Progenitor cell of endocrine pancreas (in vitro differentiated cells): ENCODE measurements at places on chromosomes 3 and 15. TPM values are rescaled to one million over a fixed set of nuclear protein-coding genes. Genes with fewer than 3 reads are reported as not detected.

- no peak for DNase-seq
Observed at GRCh38 chr15:39130556-39131379, 450.1 kb upstream of the THBS1 start.

DNA sequence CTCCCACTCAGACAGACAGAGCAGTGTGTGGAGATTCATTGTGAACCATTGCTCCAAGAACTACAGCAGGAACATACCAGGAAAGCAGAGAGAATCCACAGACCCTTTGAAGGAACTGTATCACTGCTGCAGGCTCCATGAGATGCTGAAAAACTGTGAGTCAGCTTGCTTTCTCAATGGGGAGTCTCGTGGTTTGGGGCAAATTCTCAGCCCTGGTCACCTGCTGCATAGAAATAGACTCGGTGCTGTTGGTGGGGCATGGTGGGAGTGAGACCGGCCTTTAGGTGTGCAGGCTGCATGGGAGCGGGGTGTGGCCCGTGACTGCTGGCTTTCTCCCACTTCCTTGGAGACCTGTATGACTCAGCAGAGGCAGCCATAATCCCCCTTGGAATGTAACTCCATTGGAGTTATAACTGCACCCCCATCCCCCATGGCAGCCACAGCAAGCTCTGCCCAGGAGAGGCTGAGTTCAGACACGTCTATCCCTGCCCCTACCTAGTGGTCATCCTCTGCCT, 35.6 kb downstream of the ALCAM start:
- DNase-seq, result no peak

GRCh38 chr3:141440942-141441341, 45.9 kb upstream of the RASA2 start:
- DNase-seq, result no peak

DNA sequence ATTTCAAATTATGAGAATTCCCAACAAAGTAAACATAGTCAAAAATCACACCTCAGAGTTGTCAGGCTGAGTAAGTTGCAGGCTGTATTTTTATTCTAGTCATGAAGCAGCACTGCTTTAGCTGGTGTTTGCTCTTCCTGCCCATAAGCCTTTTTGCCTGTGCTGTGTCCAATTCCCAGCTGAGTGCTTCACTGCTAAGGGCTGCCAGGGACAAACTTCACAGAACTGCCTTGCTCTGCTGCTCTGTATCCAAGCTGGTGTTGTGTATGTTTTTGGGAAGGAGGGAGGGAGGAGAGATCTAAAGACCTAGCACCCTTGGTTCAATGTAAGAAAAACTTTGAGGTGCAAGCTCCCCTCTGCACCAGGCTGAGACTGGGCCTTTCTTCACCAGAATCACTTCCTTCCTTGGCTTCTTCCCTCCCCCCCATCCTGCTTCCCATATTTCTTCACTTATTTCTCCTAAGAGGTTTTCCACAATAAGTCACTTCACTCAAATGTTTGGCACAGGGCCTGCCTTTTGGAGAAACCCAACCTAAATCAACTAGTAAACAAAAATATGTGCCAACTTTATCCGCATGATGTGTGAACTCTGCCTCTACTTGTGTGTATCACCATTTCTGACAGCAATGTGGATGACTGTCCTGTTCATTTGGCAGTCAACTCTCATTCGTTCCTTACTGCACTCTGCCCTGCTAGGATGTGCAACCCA, 156.1 kb downstream of the TBL1XR1 start:
- no peak for DNase-seq

GRCh38 chr3:98964784-98965183, 63.3 kb upstream of the DCBLD2 start:
- DNase-seq, result no peak

GRCh38 chr3:193347521-193348501, 30.7 kb downstream of the ATP13A5 start:
- DNase-seq, result no peak

DNA sequence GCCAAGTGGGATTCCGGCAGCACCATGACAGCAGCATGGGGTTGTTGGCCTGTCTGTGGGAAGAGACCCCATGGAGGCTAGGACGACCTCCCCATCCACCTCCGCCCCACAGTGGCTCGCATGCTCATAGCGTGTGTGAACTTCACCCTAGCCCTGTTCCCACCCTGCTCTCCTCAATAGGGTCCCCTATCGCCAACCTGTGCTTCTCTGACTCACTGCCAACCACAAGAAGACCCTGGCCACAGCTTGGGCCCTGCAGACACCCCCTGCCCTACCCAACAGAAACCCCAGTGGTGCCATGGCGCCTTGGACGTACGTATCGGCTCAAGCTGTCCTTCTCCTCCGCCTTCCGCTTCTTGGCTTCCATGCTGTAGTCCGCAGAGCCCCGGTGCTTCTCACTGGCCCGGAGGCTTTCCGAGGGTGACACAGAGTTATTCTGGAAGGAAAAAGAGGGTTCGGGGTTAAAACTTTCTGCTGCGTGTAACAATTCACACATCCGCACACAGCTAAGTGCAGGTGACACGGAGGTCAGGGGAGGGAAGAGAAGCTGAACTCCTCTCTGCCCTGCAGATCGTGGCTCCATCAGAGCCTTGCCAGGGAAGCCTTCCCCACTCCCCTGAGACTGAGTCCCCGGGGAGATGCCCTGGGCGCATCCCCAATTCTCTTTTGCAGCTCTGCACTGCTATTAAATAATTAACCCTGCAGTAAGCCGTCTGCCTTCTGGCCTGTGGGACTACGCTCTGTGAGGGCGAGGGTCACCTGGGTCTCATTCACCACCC, 37.3 kb downstream of the TLE3 start:
- DNase-seq, result no peak

- DNase-seq, result no peak
Observed at GRCh38 chr3:41629072-41629471, 332.8 kb downstream of the ULK4 start.

- DNase-seq, result no peak
Observed at GRCh38 chr15:100932676-100933348, 13.7 kb downstream of the LRRK1 start.

- DNase-seq, result peak; percentile 65
Observed at GRCh38 chr15:75842722-75843677, at the start of gene UBE2Q2. Gene UBE2Q2 (plus strand): TSS chr15:75843447. CDS start chr15:75843667, 220 bp downstream.

- no peak for DNase-seq
Observed at GRCh38 chr15:38720893-38721567, 156.4 kb upstream of the RASGRP1 start.

DNA sequence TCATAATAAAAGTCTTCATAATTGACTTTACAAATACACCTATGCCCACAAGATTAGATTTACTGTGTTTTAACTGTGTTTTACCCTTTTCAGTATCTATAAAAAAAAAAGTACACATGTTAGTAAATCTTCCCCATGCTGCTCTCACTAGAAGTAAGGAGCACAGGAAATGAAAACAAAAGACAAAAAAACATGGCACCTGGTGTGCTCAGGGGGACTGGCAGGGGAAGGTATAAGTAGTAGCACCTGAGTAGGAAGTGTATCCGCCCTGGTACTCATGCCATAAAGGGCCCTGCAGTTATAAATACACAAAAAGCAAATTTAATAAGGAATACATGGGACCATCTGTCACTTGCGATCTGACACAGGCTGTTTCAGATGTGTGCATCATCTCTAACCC, 8.9 kb upstream of the ALDH1A2 start:
- no peak for DNase-seq

DNA sequence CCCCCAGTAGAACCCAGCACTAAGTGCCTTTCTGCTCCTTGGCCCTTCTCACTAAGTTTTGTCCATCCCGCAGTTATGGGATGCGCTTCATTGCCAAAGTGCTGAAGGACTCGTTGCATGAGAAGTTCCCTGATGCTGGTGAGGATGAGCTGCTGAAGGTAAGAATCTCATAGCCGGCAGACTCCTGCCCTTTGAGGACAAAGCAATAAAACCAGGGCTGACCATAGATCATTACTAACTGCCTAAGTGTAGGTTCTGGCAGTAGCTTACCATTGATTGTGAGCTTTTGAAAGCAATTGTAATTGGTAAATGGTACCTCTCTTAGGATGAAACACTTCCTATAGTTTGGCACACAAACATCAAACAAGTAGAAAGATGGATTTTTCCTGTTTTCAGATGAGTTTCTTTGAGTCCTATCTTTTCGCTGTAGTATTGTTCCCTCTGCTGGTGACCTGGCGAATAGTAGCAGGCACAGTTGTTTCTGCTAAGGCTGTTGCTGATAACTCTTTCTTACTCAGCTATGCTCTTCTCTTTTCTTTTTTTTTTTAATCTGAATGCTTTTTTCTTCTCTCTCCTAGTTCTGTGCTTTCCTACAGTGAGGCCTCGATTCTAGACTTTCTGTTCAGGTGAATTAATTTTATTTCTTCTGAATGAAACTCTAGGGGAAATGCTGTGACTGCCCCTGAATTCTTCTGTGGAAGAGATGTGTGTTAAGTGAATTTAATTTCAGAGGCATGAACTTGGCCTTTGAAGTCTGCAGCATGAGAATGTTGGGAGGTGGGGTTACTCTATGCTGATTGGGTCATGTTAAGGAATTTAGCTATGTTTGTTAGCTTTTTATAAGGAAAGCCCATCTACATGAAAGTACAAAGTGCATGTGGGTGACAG, 47.4 kb upstream of the CRTC3 start:
- DNase-seq, result peak; percentile 22

- no peak for DNase-seq
Observed at GRCh38 chr3:123590685-123591450, 6.0 kb upstream of the HACD2 start.

GRCh38 chr3:141353652-141354495, 14.4 kb upstream of the ZBTB38 start:
- no peak for DNase-seq

GRCh38 chr3:172051310-172051956, 12.1 kb downstream of the FNDC3B start:
- no peak for DNase-seq

GRCh38 chr3:157107037-157107436, 52.9 kb downstream of the CCNL1 start:
- DNase-seq, result no peak

GRCh38 chr3:131933665-131934064, 101.1 kb downstream of the CPNE4 start:
- DNase-seq, result no peak

- no peak for DNase-seq
Observed at GRCh38 chr3:178434206-178434805, 101.9 kb upstream of the KCNMB2 start.

LRRC49 gene
- 23.4 and 23.6 TPM in 2 replicates for total RNA-seq

SOX14 gene
- total RNA-seq, result not detected in 2 replicates

CD200 gene
- 37.4 and 42.1 TPM in 2 replicates for total RNA-seq

CPNE4 gene
- total RNA-seq, result 4.6 and 5.5 TPM in 2 replicates

CSPG4 gene
- 0.41 and 0.51 TPM in 2 replicates for total RNA-seq

CCR1 gene
- total RNA-seq, result 0.11 and 0.14 TPM in 2 replicates

SLC38A3 gene
- total RNA-seq, result 43.5 and 44.7 TPM in 2 replicates

DNAH1 gene
- total RNA-seq, result 11.6 and 14.0 TPM in 2 replicates

WDR72 gene
- 25.0 and 26.6 TPM in 2 replicates for total RNA-seq

SCAANT1 gene
- not detected in 2 replicates for total RNA-seq

WDR76 gene
- total RNA-seq, result 11.2 and 11.3 TPM in 2 replicates

DHX36 gene
- 94.5 and 96.9 TPM in 2 replicates for total RNA-seq
